ENCODE measurements at places on chromosomes 4 and X.

GRCh38 chr4:21366840-21367239 is 581.7 kb downstream of the KCNIP4 start:
- DNase-seq, result no peak

- peak; percentile 20 for DNase-seq
These were observed 18.8 kb downstream of the TLR6 start for GRCh38 chr4:38837849-38838248.

DNA sequence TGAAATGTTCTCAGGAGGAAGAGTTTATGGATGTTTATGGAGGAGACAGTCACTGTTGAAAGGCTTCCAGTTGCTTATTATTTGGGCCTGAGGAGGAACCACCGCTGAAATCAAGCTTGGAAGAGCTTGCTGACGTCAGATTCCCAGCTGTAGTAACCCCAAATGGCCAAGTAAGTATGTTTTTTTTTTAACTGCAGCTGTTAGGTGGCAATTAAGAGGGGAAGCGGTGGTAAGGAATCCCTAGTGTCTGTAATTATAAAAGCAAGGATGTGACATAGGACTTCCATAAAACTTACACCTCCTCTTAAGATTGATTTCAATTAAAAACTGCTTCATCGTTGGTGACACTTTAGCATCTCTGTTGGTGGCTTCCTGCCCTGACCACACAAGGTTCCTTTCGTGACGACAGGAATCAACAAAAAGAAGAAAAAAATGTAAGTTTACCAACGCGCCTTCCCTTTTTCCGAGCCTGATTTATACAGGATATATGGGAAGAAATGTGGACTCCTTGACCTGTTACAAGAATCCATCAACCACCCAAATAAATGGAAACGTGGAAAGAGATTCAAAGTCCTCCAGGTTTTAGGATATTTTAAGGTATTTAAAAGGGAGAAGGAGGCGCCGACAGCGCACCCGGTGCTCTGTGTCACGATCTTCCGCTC is 884 bp downstream of the RELL1 start:
- peak; percentile 61 for DNase-seq

GRCh38 chrX:142233400-142233799 is 28.3 kb upstream of the MAGEC2 start:
- DNase-seq, result peak; percentile 86

DNA sequence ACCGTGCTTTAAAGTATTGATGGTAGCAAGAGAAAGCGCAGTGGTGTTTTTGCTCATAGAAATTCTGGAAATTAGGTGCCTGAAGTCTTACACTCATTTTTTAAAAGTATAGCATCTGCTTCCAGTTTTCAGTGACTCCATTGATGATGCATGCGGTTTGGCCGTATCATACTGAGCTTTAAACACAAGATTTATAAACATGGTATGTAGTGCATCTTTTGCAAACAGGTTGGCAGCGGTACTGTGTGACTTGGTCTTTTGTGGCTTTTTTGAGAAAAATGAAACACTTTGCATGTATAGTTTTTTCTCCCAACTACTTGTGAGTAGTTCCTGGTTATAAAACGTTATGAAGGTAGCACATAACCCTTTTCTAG is 2.0 kb downstream of the DDX3X start:
- DNase-seq, result no peak

GRCh38 chr4:146282657-146283056 is 68.3 kb downstream of the REELD1 start:
- DNase-seq, result no peak

DNA sequence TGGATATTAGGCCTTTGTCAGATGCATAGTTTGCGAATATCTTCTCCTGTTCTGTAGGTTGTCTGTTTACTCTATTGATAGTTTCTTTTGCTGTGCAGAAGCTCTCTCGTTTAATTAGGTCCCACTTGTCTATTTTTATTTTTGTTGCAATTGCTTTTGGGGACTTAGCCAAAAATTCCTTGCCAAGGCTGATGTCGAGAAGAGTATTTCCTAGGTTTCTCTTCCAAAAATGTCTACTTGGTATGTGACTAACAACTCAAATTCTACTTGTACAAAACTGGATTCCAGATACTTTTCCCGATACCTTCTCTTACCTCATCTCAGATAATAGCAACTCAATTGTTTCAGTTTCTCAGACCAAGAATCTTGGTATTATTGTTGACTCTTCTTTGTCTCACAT is 142.4 kb upstream of the GLRA2 start:
- DNase-seq, result no peak

- DNase-seq, result no peak
These were observed 69.7 kb downstream of the PPP3CA start for GRCh38 chr4:101277671-101278070.

DNA sequence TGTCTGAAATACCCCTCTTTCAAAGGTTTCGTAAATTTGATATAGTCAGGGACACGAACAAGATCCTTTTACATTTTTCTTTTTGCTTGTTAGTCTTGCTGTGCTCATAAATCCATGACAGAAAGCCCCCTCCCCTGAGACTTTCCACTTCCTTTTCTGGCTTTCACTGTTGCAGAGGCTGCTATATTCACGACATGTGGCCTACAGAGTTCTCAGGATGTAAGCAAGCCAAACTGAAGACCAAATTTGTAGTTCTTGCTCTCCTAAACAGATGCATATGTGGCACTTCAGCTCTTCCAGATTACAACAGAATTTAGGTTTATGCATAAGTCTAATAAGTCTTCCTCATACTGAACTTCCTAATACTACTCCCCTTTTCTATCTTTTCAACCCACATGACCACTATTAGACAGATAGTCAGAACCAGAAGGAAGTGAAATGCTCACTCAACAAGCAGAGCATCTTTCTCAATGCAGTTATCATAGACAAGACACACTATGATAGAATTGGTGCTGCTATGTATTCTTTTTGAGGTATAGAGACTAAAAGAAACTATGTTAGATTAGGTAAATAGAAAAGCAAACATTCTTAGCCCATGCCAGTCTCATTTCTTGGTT is 15.0 kb downstream of the BTK start:
- DNase-seq, result peak; percentile 65

- DNase-seq, result no peak
These were observed 42.6 kb downstream of the C4orf51 start for GRCh38 chr4:145722561-145722960.

- no peak for DNase-seq
These were observed 561.5 kb upstream of the PCDH10 start for GRCh38 chr4:132587626-132588025.

- no peak for DNase-seq
These were observed 65.3 kb downstream of the PDLIM5 start for GRCh38 chr4:94516999-94517398.

DNA sequence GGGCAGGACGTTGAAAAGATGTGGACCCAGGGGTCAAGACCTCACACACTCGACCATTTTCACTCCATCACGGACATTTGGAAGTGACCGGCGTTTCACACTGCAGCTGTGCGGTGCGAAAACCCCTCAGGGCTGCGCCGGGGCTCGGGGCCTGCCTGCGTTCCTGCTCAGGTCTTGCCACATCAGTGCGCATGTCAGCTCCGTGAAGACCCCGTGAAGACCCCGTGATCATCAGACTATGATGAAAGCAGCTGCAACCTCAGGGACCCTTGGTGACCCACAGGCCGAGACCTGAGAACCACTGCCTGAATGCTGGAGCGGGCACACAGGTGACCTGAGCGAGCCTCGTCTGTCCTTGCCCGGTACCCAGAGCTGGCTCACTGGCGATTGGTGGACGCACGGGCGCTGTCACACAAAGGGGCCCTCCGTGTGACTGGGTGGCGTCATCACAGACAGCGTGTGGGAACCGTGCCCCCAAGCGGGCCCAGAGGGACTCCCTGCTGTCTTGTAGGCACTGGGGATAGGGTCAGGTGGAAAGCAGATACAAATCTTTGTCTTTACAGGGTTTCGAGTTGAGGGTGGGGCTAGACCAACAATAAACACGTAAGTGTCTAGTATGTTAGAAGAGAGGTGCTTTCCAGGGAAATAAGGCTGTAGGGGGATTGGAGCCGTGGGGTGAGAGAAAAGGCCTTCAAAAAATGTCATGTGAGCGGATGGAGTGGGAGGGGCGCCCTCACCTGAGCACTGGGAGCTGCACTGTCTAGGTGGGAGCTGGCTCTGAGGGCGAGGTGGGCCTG is 12.7 kb downstream of the MSANTD1 start:
- DNase-seq, result no peak

GRCh38 chr4:98583265-98583664 is 75.1 kb downstream of the TSPAN5 start:
- no peak for DNase-seq

- no peak for DNase-seq
These were observed 18.8 kb downstream of the PPP2R2C start for GRCh38 chr4:6453688-6453990.

GRCh38 chr4:176123710-176124407 is 58.2 kb downstream of the WDR17 start:
- peak; percentile 57 for DNase-seq

- no peak for DNase-seq
These were observed 42.5 kb downstream of the TMEM164 start for GRCh38 chrX:110045421-110045820.

- DNase-seq, result peak; percentile 64
These were observed 56.3 kb downstream of the DTHD1 start for GRCh38 chr4:36337665-36338185.

- no peak for DNase-seq
These were observed 7.6 kb downstream of the SEPTIN11 start for GRCh38 chr4:76957004-76957738.

GRCh38 chr4:159210975-159211374 is 108.1 kb downstream of the RAPGEF2 start:
- DNase-seq, result no peak

DNA sequence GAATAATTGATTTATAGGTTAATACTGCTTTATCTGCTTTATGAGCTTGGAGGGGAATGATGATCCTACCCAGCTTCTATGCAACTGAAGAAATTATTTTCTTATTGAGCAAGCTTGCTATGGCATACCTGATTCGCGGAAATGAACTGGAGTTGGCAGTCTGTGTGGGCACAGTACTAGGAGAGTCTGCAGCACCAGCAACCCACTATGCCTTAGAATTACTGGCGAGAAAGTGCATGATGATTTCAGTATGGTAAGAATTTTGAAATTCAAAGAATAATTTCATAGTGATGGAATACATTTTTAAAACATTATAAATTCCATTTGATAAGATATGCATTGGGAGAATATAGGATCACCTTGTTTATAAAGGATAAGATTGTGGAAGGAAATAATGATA is 32.3 kb downstream of the SPATA4 start:
- DNase-seq, result no peak

GRCh38 chr4:3409571-3410091 is 32.1 kb upstream of the HGFAC start:
- no peak for DNase-seq

DNA sequence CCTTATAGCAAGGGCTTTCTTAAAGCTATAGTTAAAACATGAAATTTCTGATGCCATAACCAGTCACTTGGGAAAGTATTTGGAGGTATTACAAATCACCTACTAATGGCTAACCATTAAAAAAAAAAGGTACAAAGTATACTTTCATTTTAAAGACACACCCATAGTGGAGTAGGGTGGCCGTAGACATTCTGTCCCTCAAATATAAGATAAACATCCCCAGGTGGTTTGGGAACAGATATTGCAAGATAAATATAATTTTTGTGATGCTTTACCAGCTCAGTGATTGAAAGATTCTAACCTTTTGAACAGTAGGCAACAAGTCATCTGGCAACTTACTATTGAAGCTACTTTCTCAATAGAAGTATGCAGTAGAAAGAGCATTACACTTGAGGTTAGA is 6.2 kb upstream of the FAT1 start:
- no peak for DNase-seq

DNA sequence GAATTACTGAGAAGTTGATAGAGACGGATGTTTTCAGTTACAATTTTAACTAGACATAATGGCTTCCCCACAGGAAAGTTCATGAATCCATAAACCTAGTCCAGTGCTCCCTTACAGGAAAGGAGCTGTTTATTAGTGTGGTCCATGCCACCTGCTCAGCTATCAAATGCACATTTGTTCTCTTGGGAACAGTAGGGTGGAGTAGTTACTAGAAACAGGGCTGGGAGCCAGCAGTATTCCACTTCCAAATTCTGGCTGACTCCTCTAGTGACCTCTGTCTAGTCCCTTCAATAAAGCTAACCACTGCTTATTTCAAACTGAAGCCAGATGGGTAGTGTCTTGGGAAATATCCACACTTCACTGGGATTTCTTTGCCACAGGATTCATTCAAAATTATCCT is 88.4 kb upstream of the TLL1 start:
- DNase-seq, result no peak

DNA sequence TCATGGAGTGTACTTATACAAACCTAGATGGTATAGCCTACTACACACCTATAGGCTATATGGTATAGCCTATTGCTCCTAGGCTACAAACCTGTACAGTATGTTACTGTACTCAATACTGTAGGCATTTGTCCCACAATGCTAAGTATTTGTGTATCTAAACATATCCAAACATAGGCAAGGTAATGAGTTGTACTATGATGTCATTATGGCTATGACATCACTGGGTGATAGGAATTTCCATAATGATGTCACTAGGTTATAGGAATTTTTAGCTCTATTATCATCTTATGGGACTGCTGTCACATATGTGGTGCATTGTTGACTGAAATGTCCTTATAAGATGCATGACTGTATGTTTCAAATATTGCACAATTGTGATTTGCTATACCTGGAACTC is 5.5 kb upstream of the PAGE1 start:
- no peak for DNase-seq

DNA sequence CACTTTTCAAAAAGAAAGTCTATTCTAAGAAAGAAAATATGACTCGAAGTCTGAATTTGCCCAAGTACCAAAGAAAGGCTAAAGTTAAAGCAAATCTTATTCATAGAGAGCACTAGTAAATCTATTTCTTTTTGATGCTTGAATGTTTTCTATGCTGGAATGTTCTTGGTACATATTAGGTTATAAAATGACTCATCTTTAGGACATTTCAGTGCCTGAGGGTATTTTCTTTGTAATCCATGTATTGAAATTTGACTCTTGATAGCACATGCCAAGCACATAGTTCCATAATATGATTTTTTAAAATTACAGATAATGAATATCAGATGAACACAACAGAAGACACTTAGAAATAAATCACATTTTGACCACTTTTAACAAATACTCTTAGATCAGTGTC is 232.8 kb downstream of the TRIML1 start:
- DNase-seq, result no peak

- peak; percentile 81 for DNase-seq
These were observed 54.5 kb upstream of the GPR34 start for GRCh38 chrX:41634284-41634683.

DNA sequence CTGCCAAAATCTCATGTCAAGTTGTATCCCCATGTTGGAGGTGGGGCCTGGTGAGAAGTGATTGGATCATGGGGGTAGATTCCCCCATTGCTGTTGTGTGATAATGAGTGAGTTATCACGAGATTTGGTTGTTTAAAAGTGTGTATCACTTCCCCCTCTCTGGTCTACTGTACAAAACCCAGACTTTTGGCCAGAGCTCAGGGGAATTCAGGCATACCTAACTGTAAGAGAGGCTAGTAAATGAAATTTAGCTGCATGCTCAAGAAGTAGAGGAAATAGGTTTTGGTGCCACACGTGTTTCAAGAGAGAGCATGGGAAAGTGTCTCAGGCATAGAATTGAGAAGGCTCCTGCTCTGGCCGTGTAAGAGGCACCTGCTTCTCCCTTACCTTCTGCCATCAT is 190.5 kb upstream of the GALNTL6 start:
- DNase-seq, result no peak

- DNase-seq, result no peak
These were observed 7.5 kb upstream of the TIMP1 start for GRCh38 chrX:47574547-47575301.
